CD4-positive, alpha-beta T cell (primary cell): ENCODE measurements at places on chromosomes 6 and 20. TPM values are rescaled to one million over a fixed set of nuclear protein-coding genes. Genes with fewer than 3 reads are reported as not detected.

The SOBP gene
- total RNA-seq: 0.17 TPM

The MYLK4 gene
- 1.6 TPM for total RNA-seq

DNA sequence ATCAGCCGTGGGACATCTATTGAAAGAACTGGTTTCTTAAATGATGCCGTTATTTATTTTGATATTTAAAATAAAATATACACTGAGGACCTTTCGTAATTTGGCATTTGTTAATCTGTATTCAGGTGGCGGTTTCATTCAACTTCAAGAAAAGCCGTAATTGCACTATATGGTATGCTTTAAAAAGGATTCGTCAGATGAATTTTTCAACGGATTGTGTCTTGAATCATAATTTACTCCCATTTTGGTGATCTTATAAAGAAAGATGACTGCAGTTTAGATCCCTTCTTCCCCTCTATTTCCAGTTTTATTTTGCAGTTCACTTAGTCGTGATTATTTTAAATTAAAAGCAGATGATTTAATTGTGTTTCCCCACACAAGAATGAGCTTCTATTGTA lies 761 bp downstream of the KLHL32 start:
- no peak for DNase-seq

GRCh38 chr6:108916026-108916686 lies 67.9 kb downstream of the ARMC2 start:
- no peak for DNase-seq

DNA sequence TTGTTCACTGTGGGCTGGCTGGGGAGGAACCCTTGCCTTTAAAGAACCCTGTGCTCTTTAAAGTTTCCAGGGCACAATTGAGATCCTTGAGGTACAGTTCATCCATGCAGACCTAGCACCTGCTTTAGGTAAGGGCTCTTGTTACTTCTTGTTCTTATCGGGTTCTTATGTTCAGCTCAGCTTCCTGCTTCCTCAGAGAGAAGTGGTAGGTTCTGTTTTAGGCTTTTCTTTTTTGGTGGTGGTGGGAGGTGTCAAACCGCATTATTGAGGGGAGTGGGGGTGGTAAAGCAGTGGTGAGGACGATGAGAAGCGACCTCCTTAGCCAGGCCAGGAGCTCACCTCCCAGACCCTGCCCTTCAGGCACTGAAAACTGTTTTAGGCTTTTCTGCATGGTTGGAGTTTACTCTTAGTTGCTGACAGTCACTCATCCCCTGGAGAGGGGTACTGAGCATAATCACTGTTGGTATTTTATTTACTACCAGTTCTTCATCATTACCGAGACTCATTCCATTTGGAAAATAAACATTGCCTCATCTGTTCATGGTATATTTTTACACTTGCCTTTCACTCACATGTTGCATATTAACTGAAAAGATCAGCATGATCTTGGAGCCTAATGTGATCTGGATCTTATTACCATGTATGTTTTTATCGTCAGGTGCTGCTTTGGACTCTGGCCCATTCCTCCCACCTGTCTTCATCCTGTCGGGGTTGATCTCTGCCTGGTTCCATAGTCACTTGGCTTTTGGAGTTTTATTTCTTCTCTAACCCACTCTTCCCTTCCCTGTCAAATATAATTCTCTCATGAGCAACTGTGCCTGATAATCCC lies 35.4 kb downstream of the SLC16A10 start:
- DNase-seq: no peak

DNA sequence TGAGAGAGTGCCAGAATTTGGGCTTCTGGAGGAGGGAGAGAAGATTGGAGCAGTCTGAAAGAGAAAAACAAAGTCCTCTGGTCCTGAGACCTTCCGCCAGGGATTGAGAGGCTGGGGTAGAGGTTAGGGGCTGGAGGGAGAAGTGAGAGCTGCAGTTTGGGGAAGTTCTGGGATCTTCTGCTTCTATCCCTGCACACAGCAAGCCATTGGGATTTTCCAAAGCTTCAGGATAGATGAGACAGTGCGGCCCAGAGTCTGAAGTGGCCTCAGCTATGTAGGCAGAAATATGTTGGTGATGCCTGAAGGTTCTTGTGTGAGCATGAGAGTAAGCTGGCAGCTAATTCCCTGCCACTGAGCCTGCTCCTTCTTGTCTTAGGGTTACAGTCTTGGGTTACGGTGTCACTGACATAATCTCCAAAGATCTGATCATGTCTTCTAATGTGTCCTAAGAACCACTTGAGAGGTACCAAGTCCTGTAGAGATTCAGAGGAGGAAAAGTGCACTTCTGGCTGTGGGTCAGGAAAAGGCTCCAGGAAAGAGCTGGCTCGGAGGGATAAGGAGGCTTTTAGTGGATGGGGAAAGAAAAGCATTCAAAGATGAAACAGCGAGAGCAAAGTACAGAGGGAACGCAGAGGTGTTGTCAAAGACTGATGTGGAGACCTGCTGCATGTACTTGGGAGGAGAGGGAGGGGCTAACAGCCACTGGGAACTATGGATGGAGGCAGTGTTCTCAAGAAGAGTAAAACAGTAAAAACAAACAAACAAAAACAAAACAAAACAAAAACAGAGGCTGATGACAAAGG lies 131.1 kb upstream of the MYLIP start:
- DNase-seq: no peak

DNA sequence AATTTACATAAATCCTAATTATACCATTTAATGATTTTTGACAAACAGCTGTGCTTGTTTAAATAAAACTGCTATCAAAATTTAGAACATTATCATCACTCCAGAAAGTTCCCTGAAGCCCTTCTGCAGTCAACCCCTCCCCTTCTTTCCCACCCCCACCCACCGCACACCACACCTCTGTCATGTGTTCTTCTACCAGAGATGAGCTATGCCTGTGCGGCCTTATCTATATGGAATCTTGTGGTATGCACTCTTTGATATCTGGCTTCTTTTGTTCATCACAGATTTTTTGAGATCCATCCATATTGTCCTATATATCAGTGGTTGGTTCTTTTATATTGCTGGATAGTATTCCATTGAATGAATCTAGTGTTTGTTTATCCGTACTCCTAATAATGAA lies 7.2 kb downstream of the MYLIP start:
- DNase-seq: peak; percentile 25
